ENCODE measurements at places on chromosomes 5 and 9. TPM values are rescaled to one million over a fixed set of nuclear protein-coding genes. Genes with fewer than 3 reads are reported as not detected.

PALM2AKAP2 gene
- 0.22 TPM for total RNA-seq

CAMK4 gene
- total RNA-seq = 2.6 TPM

HAND1 gene
- not detected for total RNA-seq

ZBTB26 gene
- 6.0 TPM for total RNA-seq

ANKRD55 gene
- 0.57 TPM for total RNA-seq

FST gene
- total RNA-seq = 88.6 TPM

MELK gene
- total RNA-seq = 73.0 TPM

SV2C gene
- total RNA-seq = not detected

CCDC152 gene
- total RNA-seq = 4.0 TPM

GFI1B gene
- not detected for total RNA-seq

C9orf153 gene
- 0.27 TPM for total RNA-seq

MAMDC4 gene
- total RNA-seq = 1.9 TPM

MZB1 gene
- total RNA-seq = not detected

CEL gene
- total RNA-seq = 0.14 TPM

ZBED3 gene
- 4.7 TPM for total RNA-seq

CERCAM gene
- total RNA-seq = 20.7 TPM

DOCK8 gene
- 0.80 TPM for total RNA-seq

SPATA31A3 gene
- total RNA-seq = not detected

SLF1 gene
- total RNA-seq = 13.7 TPM

FRRS1L gene
- total RNA-seq = under 0.01 TPM

GIN1 gene
- 9.9 TPM for total RNA-seq

HRH2 gene
- not detected for total RNA-seq

IL31RA gene
- 1.7 TPM for total RNA-seq

CXCL14 gene
- total RNA-seq = not detected

PCDHGA7 gene
- 2.0 TPM for total RNA-seq

RNF180 gene
- 10.6 TPM for total RNA-seq

GFPT2 gene
- 0.43 TPM for total RNA-seq

FBLL1 gene
- total RNA-seq = 0.07 TPM

SPINK6 gene
- total RNA-seq = not detected

PRLR gene
- total RNA-seq = not detected

SPARC gene
- 1,783 TPM for total RNA-seq

DBH gene
- total RNA-seq = not detected

MTAP gene
- 64.7 TPM for total RNA-seq

SPACA9 gene
- total RNA-seq = 2.0 TPM

NMUR2 gene
- total RNA-seq = not detected

SOHLH1 gene
- total RNA-seq = not detected

PCDHA8 gene
- under 0.01 TPM for total RNA-seq

TGFBI gene
- 11.7 TPM for total RNA-seq

INSYN2B gene
- total RNA-seq = 48.7 TPM

SLC1A1 gene
- 27.1 TPM for total RNA-seq

DPYSL3 gene
- total RNA-seq = 127 TPM

PRRT1B gene
- total RNA-seq = not detected

CAVIN4 gene
- 1.9 TPM for total RNA-seq

FOXD4L4 gene
- 0.29 TPM for total RNA-seq

SPINK7 gene
- total RNA-seq = not detected

SPATA31E1 gene
- not detected for total RNA-seq

TOR1B gene
- 23.1 TPM for total RNA-seq

THBS4 gene
- total RNA-seq = not detected

GALNT12 gene
- total RNA-seq = 1.4 TPM

ANKRD31 gene
- 0.07 TPM for total RNA-seq

Measured in thoracic aorta endothelial cell (primary cell).